Activated CD4-positive, alpha-beta T cell treated with anti-CD3 and anti-CD28 coated beads, Interleukin-2, Interleukin-4, amounts not matched to agents 100 ng/mL and 50 ng/mL, durations not matched to agents 16 hours and 8 hours (primary cell): ENCODE measurements at places on chromosomes 13 and 19.

GRCh38 chr13:50171590-50172282, 156.5 kb downstream of the KCNRG start:
- DNase-seq, result no peak

- DNase-seq, result no peak
These were observed 4.3 kb upstream of the LENG8 start for GRCh38 chr19:54444737-54445136.

GRCh38 chr13:52125547-52125946, 3.3 kb downstream of the NEK5 start:
- no peak for DNase-seq

DNA sequence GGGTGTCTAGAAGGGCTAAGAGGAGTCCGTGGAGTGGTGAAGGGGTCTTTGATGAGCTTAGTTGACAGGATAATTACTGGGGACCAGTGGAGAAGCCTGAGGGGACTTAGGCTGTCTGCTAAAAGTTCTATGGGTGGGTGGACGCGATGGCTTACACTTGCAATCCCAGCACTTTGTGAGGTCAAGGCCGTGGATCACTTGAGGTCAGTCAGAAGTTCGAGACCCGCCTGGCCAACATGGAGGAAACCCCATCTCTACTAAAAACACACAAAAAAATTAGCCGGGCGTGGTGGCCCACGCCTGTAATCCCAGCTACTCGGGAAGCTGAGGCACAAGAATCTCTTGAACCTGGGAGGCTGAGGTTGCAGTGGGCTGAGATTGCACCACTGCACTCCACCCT, 2.8 kb upstream of the GSK3A start:
- DNase-seq, result no peak

DNA sequence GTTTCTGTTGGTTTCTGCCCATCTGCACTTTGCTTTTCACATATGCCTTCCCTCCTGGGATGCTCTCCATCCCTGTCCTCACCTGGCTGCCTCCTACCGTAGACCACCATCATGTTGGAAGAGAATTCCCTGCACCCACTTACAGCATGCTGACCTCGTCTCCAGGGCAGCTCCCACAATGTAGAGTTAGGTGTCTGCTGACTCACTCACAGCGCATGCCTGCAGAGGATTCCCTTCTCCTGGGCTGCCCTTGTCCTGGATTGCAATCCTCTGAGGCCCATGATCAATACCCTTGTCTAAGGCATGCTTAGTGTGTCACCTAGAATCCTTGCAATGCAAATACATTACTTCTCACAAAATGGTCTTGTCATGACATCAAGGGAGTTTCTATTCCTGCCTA, 43.6 kb downstream of the STOML3 start:
- no peak for DNase-seq

DNA sequence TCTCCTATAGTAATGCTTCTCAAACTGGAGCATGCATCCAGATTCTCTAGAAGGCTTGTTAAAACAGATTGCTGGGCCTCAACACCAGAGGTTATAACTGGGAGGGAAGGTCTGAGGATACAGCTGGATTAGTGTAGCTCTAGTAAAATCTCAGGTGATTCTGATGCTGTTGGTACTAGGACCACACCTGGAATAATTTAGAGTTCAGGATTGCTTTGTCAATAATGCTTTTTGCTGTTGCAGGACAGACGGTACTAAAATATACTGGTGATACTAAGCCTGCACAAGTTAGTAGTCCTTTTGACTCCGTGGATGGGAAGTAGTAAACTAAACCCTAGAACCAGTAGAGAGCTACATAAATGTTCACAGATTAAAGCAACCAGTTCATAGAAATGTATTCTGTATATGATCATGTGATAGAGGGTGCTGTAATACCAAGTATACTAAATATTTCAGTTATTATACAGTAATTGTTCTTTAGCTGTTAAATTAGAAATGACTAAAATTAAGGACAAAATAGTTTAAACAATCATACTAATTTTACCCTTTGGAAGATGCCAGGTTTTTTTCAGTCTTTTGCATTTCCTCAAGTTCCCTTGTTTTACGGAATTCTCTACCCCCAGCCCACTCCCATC, 258.2 kb upstream of the STARD13 start:
- DNase-seq, result no peak

- DNase-seq, result peak; percentile 58
These were observed 182.0 kb upstream of the SERP2 start for GRCh38 chr13:44191504-44192171.

DNA sequence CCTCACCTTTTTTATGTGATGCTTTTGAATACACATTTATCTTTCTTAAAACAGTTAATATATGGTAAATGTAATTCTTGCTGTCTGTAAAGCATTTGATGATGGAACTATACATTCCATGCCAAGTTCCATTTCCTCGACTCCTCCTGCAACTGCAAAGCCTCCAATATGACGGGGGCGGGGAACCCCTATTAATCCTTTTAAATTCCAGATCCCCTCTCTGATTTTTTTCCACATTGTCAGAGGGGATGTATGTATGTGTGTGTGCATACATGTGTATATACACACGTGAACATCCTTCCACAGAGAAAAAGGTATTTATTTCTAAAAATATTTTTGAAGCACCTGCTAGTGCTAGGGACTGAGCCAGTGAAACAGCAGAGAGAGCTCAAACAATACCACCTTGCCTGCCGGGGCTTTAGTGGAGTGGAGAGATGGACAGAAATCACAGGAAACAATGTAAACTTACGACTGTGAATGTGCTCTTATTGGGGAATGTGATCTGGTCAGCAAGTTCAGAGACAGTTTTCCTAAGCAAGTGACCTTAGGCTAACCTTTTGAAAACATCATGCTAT, 25.3 kb upstream of the MAB21L1 start:
- no peak for DNase-seq

DNA sequence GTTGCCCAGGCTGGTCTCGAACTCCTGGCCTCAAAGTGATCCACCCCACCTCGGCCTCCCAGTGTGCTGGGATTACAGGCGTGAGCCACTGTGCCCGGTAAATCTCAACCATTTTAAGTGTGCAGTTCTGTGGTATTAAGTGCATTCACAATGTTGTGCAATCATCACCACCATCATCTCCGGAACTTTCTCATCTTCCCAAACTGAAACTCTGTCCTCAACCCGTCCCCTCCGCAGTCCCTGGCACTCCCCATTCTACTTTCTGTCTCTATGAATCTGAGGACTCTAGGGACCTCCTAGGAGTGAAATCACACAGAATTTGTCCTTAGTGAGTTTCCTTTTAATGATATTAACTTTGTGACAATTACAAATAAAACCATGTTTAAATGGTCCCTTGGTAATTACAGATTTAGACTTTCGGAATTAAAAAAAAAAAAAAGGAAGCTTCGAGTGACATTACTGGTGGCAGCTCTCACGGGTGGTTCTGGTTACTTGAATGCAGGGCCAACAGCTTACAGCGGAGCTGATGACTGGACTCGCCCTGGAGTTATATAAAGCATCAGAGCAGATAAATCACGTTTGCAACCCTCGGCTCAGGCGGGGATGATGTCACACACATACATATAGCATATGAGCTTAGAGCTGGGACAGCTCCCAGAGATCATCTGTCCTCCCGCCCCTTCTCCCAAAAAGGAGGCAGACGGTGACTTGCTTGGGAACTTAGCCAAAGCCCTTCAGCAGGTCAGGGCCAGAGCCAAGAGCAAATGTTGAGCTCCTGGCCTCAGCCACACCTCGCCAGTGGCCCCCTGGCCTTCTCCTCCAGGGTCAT, 89.8 kb downstream of the ZNF557 start:
- DNase-seq, result no peak

DNA sequence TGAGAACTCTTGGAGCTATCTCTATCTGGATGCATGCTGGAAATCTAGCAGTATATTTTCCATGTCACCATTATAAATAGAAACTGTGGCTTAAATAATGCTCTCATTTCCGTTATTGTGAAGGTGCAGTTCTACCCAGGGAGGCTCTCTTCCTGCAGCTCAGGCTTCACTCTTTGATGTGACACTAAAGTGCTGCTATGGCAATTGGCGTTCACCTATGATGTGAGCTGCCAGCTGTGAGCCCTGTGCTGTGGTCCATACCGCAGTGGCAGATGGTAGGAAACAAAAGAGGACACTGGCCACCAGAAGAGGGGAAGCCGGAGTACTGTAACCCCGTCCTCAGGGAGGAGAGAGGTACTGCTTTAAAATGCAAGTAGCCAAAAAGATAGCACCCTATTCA, 40.6 kb upstream of the ZNF681 start:
- no peak for DNase-seq
